OCI-LY7 (cell line): ENCODE measurements at places on chromosomes 5 and 9.
A peak's percentile ranks its signal among the peaks of the same experiment; 100 is the strongest.

DNA sequence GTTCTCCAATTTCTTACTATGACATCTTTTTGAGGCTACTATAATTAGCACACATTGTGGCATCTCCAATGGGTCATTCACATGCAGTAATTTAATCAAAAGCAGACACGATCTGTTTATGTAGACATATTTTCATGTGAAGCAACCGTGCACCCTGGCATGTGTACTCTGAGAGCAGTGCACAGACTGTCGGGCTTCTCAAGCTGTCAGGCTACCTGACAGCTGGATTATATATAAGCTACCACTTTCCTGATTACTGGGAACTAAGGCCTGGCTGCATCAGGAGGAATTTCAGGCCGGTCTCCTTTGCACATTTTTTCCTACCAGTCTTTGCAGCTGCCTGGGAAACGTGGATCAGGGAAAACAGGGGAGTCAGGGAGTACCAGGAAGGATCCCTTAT is 197.5 kb downstream of the MAPKAP1 start:
- DNase-seq = no peak

DNA sequence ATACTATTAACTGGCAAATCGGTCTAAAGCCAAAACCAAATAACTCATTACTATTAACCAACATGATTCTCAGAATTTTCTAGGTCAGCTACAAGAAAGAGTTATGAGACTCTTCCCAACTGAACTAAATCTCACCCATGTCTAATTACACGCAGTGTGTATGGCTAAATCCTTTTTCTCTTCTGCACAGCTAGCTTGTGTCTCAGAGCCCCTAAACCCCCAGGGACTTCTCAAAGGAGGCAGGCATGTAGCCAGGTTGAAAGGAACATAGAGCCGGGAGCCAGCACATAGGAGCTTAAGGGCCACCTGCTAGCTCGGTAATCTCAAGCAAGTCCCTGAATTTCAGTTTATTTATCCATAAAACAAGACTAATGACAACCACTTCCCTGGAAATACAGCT is 2.2 kb upstream of the GZMK start:
- no peak for DNase-seq

DNA sequence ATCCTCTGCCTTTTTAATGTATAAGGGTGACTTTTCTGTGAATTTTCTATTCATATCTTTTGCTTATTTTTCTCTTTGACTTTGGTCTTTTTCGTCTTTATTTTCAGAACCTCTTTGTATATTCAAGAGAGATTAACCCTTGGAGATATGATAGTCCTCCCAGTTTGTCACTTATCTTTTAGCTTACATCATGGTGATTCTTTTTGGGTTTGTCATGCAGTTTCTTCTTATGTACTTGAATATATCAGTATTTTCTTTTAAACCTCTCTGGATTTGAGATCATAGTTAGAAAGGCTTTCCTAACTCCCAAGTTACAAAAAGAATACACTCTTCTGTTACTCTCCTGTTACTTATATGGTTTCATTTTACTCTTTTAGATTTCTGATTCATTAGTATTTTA is 27.5 kb upstream of the GPR21 start:
- no peak for DNase-seq

DNA sequence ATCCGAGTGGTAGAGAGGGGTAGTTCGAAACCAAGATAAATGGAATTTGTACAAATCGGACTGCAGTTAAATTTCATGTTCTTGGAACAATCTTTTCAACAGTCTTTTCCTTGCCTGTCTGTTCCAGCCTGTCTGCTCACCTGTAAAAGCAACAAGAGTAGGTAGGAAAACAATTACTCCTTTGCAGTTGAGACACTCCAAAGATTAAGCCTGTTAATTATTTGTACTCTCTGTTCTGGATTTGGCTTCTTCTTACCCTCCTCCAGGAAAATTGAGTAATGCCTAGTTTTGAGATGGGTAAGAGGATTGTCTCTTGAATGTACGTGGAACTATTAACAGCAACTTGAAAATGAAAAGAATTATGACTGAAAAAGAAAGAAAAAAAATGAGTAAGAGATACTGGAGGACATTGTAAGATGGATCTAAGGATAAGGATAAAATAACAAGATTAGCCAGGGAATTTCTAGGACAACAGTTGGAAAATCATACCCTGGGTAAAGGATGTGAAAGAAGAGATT is 24.3 kb downstream of the SPAAR start:
- DNase-seq = no peak

- peak; percentile 20 for DNase-seq
These were observed 7.8 kb upstream of the PURA start for GRCh38 chr5:140106101-140106500.
